ENCODE measurements at places on chromosomes 3 and 15.

DNA sequence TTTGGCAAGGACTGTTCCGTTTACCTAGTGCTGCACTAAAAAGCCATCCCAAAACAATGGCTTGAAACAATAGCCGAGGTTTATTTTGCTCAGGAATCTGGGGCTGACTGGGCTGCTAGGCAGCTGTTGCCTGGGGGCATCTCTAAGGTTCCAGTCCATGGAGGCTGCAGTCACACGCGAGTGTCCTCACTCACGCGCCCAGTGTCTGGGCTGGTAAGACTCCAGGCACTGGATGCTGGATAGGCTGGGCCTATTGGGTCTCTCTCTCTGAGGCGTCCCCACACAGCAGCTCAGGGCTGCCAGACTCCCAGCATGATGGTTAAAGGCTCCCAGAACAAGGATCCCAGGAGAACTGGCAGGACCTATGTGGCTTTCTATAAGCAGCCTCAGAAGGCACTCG lies 34.2 kb downstream of the ALS2CL start:
- no peak for DNase-seq
- no peaks in the 10 kb centered on the region for H3K27me3 ChIP-seq
- H3K4me3 ChIP-seq, result no peak overlapping the region
- H3K27ac ChIP-seq, result no peak overlapping the region

- DNase-seq, result no peak
- no peaks in the 10 kb centered on the region for H3K4me1 ChIP-seq
These were observed 28.3 kb upstream of the GPD1L start for GRCh38 chr3:32078085-32078634.

GRCh38 chr15:61857169-61857829 lies 202.9 kb downstream of the VPS13C start:
- no peak overlapping the region for H3K4me3 ChIP-seq
- H3K36me3 ChIP-seq, result no peaks in the 10 kb centered on the region

DNA sequence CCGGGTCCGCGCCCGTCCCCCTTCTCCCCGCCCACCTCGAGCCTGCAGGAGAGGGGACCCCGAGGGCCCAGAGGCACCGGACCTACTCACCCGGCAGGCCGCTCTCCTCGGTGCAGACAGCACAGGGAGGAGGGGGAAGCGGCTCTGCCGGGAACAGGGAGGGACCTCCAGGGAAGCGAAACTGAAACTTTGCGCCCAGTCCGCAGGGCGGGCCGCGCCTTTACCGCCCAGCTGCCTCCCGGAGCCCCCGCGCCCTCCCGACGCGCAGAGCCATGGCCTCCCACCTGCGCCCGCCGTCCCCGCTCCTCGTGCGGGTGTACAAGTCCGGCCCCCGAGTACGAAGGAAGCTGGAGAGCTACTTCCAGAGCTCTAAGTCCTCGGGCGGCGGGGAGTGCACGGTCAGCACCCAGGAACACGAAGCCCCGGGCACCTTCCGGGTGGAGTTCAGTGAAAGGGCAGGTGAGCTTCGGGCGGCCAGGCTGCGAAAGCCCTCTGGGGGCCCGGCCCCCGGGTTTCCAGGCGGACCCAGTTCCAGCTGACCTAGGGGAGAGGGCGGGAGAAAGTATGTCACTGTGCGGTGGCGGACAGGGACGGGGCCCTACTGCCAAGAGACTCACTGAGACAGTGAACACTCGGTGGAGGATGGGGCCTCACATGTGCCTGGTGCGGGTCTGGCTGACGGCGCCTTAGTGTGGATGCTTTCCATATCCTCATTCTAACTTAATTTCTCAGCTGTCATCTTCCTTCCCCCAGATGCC lies at the start of the genes DTX3L and PARP9:
DTX3L (plus strand) TSS at position 184 of the 758 bp plus-strand sequence; CDS start at position 273, 89 bp downstream.
PARP9 (minus strand) TSS at position 146 of the 758 bp plus-strand sequence. CDS start 4,680 bp downstream, outside the sequence.
- DNase-seq, result peak; percentile 11
- peak within 1 kb of the TSS; percentile 85 for H3K27ac ChIP-seq
- H3K36me3 ChIP-seq, result peaks cover 4% of the 10 kb centered on the region
- peaks cover 16% of the 10 kb centered on the region for H3K4me1 ChIP-seq

GRCh38 chr3:117820658-117821299 lies 1111.2 kb downstream of the TUSC7 start:
- no peaks in the 10 kb centered on the region for H3K27me3 ChIP-seq
- H3K4me3 ChIP-seq, result no peak overlapping the region
- H3K27ac ChIP-seq, result no peak overlapping the region
- no peaks in the 10 kb centered on the region for H3K36me3 ChIP-seq

- H3K27ac ChIP-seq, result no peak overlapping the region
- no peaks in the 10 kb centered on the region for H3K4me1 ChIP-seq
- H3K4me3 ChIP-seq, result no peak overlapping the region
- DNase-seq, result no peak
These were observed 911.6 kb upstream of the ARPP21 start for GRCh38 chr3:34727700-34728099.

DNA sequence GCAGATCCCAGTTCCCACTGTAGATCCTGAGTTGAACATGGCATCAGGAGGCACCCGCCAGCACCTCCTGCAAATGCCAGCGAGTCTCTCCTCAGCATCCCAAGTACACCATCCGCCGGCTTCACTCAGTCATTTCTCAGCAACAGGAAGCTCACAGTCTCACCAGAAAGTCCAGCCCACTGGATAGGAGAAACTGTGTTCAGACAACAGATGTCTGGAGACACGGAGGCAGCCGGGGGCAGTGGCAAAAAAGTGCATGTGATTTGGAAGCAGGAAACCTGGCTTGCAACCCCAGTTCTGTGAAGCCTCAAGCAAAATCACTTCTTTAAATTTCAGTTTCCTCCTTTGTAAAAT lies 68.7 kb downstream of the SRGAP3 start:
- peaks cover 15% of the 10 kb centered on the region for H3K4me1 ChIP-seq
- H3K27me3 ChIP-seq, result no peaks in the 10 kb centered on the region
- no peak for DNase-seq
- H3K36me3 ChIP-seq, result no peaks in the 10 kb centered on the region
- H3K4me3 ChIP-seq, result no peak overlapping the region

DNA sequence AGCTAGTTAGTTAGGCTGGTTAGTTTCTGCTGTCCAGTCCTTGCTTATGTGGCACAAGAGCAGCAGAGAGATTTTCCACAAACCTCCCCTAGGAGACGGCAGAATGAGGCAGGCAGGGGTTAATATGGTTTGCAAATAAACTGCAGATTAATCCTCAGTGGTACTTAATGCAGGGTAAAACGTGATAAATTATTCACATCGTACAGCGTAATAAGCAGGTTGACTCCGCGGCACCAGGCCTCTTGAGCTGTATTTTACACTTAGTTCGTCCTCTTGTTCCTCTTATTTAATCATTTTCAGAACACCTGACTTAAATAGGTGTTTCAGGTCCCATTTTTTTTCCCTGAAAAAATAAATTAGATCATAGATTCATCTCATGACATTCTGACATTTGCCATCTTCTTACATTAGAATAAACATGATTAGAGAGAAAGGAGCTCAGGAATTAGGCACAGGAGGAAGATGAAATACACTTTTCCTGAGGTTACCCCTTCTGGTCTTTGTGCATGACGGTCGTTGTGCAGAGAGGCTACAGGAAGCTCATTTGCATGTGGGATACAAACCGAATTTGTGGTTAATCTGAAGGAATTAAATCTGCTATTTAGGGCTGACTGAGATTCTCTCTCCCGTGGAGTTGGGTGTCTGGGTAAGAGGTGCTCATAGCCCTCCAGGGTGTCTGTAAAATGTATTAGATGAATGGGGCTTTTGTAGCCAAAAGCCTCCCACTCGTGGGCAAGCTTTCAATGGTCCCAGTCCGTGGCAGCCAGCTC lies 27.1 kb upstream of the VPS8 start:
- H3K4me1 ChIP-seq, result peaks cover 10% of the 10 kb centered on the region
- H3K4me3 ChIP-seq, result no peak overlapping the region
- peaks cover 6% of the 10 kb centered on the region for H3K27me3 ChIP-seq
- H3K27ac ChIP-seq, result no peak overlapping the region
- H3K36me3 ChIP-seq, result no peaks in the 10 kb centered on the region
- DNase-seq, result no peak

- no peaks in the 10 kb centered on the region for H3K27me3 ChIP-seq
- H3K36me3 ChIP-seq, result peaks cover 2% of the 10 kb centered on the region
- no peak overlapping the region for H3K27ac ChIP-seq
These were observed 19.0 kb downstream of the MESD start for GRCh38 chr15:80970658-80971057.

DNA sequence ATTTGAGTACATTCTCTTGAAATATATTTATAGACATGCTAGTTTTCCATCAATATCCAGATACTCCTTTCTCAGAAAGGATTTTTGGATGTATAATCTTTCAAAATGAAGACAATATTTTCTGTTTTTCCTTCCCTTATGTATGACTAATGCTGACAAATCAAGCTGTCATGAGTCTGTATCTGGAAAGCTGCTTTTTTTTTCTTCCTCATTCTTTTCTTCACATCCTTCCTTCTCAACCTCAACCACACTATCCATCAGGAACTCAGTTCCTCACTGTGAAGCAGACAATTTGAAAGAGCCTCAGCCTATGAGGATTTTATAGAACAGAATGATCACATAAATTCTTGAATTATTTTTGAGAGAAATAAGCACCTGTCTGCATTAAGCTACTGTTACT lies 335.9 kb upstream of the EPHA6 start:
- no peaks in the 10 kb centered on the region for H3K4me1 ChIP-seq
- H3K27me3 ChIP-seq, result no peaks in the 10 kb centered on the region
- no peaks in the 10 kb centered on the region for H3K36me3 ChIP-seq
- DNase-seq, result no peak
